A172 (cell line): ENCODE measurements at places on chromosomes 5 and 9. TPM values are rescaled to one million over a fixed set of nuclear protein-coding genes. Genes with fewer than 3 reads are reported as not detected.

Gene PPP3R2
- not detected in 2 replicates for total RNA-seq

- DNase-seq = no peak
These were observed 19.1 kb downstream of the FSD1L start for GRCh38 chr9:105466898-105467455.

DNA sequence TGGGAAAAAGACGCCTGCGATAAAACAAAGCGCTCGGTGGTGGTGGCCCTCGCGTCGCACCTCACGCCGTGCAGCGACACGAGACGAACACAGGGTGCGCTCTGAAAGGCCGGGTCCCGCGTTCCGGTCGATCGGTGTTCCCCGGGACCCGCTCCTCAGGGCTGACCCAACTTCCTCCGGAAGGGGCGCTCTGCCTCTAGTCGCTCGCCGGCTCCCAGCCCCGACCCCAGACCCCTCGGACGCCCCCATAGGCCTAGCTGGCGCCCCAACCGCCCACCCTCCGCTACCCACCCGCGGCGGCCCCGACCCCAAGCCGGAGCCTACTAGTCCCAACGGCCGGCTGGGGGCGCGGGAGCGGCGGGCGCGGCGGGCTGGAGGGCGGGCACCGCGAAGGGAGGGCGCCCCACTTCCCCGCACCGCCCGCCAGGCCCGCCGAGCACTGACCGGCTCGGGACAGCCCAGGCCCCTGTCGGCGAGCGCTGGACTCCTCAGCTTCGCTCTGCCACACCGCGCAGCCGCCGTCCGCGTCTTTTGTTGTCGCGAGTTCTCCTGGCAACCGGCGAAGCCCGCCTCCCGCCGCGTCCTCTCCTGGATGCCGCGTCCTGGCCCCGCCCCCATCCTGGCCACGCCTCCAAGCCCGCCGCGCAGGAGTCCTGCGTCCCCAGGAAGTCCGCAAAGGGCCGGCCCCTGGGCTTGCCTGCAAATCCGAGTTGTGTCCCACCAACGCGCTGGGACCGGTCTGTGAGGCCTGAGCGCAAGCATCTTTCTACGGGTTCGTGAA lies at the start of gene KIF27:
TSS of gene KIF27 (minus strand) at position 506 of the 781 bp plus-strand sequence. CDS start 5,841 bp downstream, outside the sequence.
- DNase-seq = peak; percentile 96

GRCh38 chr9:68717552-68718443 lies 12.8 kb downstream of the PIP5K1B start:
- no peak for DNase-seq

DNA sequence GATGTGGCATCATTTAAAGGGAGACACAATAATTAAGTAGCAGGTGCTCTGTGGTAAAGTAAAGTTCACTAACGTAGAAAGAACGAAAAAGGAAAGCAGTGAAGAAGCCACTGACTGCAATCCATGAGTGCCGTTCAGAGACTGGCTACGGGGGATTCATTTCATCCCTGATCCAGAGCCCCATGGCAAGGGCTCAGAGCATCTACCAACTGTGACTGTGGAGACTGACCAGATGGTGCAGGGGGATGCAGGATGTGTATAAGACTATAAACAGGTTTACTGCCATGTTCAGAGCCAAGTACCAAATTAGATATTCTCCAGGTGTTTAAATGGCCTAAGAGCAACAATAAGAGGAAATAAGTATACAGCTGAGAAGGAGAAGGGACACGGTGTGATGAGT lies 47.7 kb downstream of the MARCHF11 start:
- no peak for DNase-seq

- no peak for DNase-seq
These were observed 76.6 kb downstream of the MAPKAP1 start for GRCh38 chr9:125630436-125630835.

DNA sequence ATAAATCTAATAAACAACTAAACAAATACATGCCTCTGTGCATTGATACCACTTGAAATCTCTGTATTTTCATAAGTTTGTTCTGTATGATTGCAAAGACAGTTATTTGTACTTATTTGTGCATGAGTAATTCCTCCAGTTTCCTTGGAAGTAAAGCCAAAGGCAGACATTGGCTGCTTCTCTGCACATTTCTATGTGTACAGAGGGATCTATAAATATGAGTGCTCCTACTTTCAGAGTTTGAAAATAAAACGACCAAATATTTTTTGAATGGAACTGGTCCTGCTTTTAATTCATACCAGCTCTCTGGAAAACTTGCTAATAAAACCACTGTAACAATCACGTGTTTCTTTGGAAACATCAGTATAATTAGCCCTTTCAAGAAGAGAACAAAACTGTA lies 306.5 kb downstream of the MAN2A1 start:
- no peak for DNase-seq

Gene IL9
- not detected in 2 replicates for total RNA-seq
